ENCODE measurements at places on chromosomes 7 and 10.
A peak's percentile ranks its signal among the peaks of the same experiment; 100 is the strongest.

GRCh38 chr10:124909563-124909962 lies 32.4 kb upstream of the ZRANB1 start:
- DNase-seq, result no peak

DNA sequence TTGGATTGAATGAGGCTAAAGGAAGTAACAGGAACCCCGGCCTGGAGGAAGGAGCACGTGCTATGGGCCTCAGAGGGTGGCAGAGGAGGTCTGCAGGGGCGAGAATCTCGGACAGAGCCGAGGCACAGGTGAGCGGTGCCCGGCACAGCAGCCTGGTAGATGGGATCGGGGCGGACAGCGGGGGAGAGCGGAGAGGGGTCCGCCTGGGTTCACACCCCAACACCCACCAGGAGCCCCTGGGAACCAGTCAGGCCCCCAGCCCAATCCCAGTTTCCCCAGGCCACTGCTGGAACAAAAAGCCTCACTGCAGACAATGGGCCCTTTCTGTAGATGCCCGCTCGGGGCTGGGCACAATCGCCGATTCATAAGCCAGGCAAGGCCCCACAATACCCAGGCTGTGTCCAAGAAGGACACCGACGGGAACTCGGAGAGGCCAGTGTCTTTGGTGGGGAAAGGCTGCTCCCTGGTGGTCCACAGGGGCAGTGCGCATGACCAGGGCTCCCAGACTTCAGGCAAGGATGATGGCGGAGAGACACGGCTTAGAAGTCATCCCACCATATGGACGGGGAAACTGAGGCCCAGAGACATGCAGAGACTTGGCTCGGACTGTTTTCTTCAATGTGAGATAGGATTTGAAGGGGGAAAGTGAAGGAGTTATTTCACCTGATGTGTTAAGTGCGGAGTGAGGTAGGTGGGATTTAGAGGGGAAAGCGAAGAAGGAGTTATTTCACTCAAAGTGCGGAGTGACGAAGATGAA lies 106.9 kb upstream of the GPR26 start:
- DNase-seq, result peak; percentile 69

GRCh38 chr10:42744134-42744701 lies 38.4 kb upstream of the BMS1 start:
- no peak for DNase-seq

DNA sequence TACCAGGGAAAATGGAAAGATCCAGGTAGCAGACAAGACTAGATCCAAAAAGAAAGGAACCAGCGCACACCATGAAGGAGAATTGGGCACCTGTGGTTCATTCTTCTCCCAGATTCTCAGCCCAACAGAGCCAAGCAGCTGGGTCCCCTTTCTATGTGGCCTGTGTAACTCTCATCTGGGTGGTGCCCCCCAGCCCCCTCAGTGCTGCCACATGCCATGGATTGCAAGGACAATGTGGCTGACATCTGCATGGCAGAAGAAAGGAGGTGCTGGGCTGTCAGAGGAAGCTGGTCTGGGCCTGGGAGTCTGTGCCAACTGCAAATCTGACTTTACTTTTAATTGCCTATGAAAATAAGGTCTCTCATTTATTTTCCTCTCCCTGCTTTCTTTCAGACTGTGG lies 21.4 kb downstream of the PRSS2 start:
- no peak for DNase-seq

DNA sequence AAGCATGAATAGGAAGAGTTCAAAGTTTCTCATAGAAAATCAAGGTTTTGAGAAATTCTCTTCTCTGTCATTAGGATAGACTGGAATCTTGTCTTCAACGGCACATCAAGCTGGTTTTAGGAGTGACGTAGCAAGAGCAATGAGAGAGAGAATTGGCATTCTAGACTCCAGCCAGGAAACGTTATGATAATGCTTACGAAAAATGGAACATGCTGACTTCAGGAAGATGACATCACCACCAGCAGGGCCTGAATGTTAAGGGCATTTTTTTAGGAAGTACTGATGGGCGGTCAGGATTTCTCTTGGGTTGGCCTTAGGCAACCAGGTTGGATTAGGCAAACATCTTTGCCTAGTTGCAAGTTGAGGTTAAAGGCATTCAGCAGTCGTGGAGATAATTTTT lies 213.2 kb upstream of the CTBP2 start:
- DNase-seq, result no peak

DNA sequence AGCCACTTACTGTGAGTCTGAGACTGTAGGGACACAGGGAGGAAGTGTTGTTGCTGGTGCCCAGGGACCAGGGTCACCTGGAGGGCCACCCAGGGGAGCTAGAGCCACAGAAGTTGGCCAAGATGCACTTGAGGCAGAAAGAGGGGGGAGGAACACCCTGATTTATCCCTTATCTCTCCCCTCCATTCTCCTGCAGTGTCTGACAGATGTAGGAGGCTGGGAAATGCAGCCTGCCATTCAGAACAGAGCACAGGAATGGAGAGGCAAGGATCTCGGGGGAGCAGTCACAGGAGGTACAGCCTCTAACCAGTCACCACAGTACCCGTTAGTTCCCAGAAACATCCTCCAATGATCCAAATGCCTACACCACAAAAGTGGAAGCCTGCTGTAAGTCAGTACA lies 118.4 kb upstream of the SLC26A5 start:
- no peak for DNase-seq

DNA sequence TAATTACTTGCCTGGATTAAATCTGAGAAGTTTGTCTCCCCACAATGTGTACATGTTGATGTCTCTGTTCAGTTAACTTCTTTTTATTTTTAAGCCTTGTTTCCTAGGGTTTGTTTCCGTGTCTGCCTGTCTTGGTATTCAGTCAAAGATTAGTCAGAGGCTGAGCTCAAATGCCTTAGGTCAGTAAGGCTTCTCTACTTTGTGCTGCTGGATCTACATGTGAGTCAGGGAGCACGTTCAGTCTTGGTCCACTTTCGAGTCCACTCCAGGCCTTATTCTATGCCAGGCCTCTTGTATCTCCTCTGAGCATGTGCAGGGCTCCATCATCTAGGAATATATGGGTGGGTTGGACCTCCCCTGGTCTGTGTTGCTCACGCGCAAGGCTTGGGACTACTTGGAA lies 93.3 kb upstream of the FZD8 start:
- DNase-seq, result no peak

DNA sequence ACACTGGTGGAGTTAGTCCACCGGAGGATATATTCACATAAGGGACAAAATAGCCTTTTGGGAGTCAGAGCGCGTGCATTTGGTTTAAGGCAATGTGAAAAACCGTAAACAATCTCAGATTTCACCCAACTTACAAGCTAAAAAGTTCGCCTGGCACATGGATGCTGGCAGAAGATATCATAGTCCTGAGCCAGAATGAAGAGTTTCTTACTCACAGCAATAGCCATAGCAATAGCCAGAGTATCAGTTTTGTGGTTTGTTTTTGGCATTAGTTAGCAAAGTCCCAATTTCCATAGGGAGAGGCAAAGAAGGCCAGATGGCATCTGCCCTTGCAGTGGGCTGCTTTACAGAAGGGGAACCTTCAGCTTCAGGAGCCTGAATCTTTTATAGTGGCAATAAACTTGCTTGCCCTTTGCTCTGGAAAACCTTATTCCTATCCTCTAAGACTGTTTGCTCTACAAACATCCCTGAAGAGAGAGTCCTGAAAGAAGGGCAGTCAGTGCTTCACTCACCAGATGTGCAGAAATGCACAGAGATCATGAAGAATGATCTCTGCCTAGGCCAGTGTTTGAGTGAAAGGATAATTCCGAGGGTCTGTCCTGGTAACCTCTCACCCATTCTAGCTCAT lies 28.7 kb upstream of the RSBN1L start:
- DNase-seq, result no peak

- DNase-seq, result no peak
These were observed 33.8 kb upstream of the UBE2H start for GRCh38 chr7:129986600-129986999.

GRCh38 chr7:127713006-127713405 lies 61.0 kb downstream of the SND1 start:
- no peak for DNase-seq
